BJ (cell line): ENCODE measurements at places on chromosomes 13 and 19.

DNA sequence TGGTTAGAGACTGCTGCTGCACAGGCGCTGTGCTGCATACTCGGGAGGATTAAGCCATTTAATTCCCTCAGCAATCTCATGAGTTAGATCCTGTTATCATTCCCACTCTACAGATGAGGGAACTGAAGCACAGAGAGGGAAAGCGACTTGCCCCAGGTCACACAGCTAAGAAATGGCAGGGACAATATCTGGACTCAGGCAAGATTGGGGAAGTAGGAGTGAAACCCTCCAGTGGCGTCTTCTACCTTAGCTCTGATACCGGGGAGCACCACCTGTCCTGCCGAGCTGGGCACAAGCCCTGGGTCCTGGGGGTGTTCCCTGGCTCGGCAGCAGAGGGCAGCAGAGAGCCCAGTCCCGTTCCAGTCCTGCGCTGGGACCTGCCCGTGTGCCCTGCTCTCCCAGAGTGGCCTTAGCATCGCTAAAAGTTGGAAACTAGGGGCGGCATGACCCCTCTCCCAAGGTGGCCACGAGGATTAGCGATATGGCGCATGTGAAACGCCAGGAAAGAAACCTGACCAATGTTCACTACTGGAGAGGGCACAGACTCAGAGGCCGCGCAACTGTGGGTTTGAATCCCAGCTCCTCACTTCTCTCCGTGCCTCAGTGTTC is 20.5 kb downstream of the CYTH2 start:
- DNase-seq, result no peak

DNA sequence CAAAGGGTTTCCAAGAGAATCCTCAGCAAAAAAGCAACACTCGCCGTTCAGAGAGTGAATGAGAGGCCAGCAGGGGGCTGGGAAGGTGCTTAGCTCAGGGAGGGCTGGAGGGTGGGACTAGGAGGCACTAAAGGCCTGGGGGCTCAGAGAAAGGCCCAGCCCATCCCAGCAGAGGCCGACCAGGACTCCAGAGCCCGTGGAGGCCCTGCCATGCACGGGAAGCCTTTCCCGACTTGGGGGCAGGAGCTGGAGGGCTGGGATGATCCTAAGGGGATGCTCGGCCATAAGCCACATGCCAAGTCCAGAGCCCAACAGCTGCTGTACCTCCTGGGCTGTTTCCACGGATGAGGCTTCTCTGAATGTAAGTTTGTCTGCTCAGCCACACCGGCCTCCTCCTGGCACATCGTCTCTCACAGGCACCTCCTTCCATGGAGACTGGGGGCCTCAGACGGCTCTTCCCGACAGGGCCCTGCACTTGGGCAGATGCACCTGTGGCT is 19.5 kb downstream of the RASA3 start:
- no peak for DNase-seq

- DNase-seq, result no peak
Observed at GRCh38 chr13:44853641-44854040, 135.6 kb downstream of the NUFIP1 start.

DNA sequence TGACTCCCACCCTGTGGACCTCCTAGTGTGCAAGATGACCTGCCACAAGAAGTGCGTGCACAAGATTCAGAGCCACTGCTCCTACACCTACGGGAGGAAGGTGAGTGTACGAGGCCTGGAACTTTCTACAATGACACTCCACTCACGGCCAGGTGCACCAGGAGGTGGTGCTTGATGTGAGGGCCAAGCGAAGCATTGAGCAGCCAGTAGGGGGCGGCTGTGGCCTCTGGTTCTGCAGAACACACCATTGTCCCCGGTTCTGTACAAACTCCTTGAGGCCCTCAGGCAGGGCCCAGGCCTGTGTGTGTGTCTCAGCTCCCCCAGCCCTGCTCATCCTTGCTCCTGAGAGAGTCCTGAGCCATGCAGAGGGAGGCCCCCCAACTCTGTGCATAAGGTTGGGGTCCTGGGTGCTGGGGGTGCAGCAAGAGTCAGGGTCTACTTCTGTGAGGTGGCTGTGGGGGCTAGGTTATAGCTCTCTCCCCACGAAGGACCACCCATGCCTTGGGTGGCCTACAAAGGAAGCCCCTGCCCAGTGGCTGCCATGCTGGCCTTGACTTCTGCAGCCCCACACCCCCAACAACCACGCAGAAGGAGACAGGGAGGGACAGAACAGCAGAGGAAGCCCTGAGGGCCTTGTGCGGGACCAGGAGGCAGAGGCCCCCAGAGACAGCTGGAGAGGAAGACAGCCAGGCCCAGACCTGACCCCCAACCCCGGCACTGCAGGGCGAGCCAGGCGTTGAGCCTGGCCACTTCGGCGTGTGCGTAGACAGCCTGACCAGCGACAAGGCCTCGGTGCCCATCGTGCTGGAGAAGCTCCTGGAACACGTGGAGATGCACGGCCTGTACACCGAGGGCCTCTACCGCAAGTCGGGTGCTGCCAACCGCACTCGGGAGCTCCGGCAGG is 9.7 kb upstream of the USE1 start:
- no peak for DNase-seq

DNA sequence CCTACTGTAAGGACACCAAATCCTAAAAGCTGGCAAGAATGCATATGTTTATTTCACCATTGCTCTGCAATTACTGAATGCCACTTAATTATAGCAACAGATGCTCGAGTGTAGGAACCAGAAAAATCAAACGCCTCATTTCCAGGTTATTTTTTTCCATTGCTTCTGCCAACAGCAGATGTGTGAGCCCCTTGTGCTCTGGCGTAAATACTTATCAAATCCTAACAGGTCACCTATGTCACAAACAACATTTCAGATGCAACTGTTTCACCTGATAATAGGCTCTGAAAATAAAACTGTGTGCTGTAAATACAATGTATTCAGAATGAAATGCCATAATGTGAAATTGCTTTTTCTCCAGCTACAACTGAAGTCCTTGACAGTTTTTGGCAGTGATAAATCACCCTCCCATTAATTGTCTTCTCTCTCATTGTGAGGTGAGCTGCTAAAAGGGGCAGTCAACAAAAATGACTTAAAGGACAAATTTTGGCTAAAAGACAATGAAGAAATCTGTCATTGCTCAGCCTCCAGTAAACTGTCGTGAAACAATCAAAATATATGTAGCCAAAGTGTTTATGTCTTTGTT is 344.0 kb downstream of the DACH1 start:
- DNase-seq, result no peak
